ENCODE measurements at places on chromosomes 2 and 18.

GRCh38 chr18:48987821-48988220, 37.1 kb upstream of the SMAD7 start:
- no peak for DNase-seq

DNA sequence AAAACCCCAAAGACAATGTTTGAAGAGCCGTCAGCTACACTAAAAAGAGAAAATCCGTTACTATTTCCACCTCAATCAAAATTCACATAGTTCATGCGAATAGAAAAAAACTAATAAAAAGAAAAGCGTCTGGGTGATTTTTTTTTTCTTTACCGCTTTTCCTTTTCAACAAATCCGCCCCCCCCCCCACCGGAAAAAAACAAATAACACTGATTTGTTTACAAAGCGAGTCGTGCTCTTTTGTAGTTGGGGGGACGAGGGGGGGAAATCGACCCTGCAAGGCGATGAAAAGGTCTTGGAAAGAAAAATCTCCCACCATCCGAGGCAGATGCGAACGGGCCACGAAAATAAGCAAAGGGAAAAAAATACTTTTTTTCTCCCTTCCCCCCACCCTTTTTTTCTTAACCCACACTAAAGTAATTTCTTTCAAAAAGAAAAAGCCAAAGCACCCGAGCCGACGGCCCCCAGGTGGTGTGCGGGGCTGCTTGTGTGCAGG, 638 bp downstream of the ZNF521 start:
- DNase-seq, result no peak

DNA sequence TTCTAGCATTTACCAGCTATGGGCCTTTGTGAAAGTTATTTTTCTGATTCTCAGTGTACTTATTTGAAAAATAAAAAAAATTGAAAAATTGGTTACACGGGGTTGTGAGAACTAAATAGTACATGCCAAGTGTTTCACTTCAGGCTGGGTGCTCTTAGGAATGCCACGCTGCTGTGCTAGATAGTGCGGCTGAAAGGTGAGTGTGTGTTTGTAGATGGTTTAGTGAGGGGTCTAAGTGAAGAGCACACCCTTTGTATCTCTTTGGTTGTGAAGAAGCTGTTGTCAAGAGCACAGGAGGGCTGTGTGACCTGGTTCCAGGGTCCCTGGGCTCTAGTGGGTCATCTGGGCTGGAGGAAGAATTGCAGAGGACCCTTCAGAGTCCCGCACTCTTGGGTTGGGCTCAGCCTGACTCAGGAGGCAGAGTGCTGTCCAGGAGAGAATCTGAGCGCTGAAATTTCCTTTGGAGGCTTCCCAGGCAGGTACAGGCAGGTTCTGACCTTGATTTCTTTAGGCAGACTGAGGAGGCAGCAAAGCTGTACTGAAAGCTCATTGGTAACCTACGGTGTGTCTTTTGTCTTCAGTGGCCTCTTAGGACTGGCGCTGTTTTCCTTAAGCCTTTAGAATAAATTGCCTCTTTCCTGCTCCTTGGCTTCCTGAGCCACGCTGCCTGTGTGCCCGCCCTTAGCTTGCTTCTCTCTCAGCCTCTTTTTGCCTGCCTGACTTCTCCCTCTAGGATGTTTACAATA, 44.4 kb downstream of the MAP4K4 start:
- DNase-seq, result no peak

GRCh38 chr2:65491381-65491905, 59.0 kb upstream of the SPRED2 start:
- no peak for DNase-seq

- peak; percentile 59 for DNase-seq
Measured at GRCh38 chr2:159516241-159516758, 100.0 kb downstream of the BAZ2B start.

- DNase-seq, result peak; percentile 46
Measured at GRCh38 chr2:130824492-130825061, 12.1 kb upstream of the ARHGEF4 start.

- DNase-seq, result no peak
Measured at GRCh38 chr2:128234613-128235012, 84.1 kb downstream of the HS6ST1 start.

- DNase-seq, result no peak
Measured at GRCh38 chr18:62838475-62839098, 123.2 kb downstream of the PHLPP1 start.

GRCh38 chr2:151297882-151298281, 8.4 kb upstream of the NMI start:
- no peak for DNase-seq

DNA sequence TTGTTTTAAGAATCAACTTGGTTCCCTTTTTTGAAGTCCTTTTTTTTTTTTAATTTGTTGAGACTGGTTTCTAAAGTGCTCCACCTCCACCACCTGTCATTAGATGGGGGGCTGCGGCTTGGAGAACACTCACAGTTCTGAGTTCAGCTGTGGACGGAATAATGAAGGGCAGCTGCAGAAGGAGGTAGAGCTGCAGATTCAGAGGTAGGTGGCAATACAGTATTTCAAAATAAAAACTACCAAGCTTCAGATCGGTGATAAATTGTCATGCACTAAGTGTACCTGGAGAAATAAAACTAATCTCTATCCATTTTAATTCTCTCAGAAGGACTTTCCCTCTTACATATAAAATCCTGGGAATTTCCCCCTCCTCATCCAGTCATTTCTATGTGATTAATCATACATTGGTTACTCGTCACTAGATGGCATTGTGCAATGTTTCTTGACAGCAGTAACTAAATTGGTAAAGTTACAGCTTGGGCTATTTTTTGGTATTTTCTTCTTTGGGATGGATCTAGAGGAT, 81.1 kb upstream of the SLC39A10 start:
- peak; percentile 41 for DNase-seq

DNA sequence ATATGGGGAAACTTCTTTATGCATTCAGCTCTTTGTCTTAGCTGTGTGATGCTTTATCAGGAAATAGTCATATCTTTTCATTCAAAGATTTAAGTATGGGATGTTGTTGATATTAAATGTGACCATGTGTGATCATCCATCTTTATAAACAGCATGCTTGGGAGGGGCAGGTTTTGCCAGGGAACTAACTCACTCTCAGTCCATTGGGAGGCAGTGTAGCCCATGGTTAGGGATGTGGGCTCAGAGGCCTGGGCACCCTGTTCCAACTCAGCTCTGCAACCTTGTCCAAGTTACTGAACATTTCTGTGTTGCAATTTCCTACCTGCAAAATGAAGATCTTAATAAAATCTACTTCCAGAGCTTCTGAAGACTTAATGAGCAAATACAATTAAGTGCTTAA, 92.0 kb upstream of the BCL2L11 start:
- no peak for DNase-seq

All from hippocampal formation (tissue), 2 donors.